ENCODE measurements at places on chromosomes 4 and X. TPM values are rescaled to one million over a fixed set of nuclear protein-coding genes. Genes with fewer than 3 reads are reported as not detected.

Gene MAGEA11
- not detected for total RNA-seq

DNA sequence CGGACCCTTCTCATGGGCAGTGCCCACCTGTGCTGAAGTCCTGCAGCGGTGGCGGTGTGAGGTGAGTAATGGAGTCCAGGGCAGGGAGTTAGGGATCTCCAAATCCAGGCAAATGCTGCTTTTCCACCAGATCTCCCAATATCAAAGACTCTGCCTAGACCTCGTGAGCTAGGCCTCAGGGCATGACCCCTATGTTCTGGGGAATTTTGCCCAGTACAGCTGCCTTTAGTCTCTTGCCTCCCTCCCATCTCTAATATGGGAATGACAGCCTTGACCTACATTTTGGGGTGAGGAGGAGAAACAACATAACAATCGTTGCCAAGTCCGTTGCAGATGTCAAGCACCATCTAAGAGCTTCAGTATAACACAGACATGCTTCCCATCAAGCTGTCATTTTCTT is 7.3 kb downstream of the PAK3 start:
- no peak for DNase-seq

- DNase-seq = no peak
Measured at GRCh38 chrX:153875391-153876111, 10.4 kb downstream of the L1CAM start.

DNA sequence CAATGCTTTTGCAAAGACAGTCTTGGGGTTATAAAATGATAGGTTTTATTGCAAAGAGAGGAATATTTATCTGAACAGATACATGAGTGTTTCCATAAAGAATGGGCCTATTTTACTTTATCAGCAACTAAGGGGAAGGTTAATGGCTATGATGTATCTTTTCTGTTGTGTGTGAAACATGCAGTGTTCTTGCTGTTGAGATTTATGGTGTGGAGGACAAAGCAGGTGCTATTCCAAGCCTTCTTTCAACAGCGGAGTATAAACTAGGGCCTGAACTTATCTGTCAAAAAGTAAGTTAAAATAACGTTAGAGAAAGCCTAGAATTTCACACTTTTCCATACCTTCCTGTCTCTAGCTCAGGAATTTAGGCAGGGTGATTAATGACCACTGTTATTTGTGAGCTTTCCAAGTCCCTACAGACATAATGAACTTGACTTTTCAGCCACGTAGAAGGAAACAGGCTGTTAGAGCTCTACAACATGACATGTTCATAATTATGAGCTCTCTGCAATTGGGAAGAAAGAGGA is 411.4 kb downstream of the IL1RAPL1 start:
- no peak for DNase-seq

GRCh38 chrX:20248592-20249192 is 18.0 kb downstream of the RPS6KA3 start:
- DNase-seq = no peak

DNA sequence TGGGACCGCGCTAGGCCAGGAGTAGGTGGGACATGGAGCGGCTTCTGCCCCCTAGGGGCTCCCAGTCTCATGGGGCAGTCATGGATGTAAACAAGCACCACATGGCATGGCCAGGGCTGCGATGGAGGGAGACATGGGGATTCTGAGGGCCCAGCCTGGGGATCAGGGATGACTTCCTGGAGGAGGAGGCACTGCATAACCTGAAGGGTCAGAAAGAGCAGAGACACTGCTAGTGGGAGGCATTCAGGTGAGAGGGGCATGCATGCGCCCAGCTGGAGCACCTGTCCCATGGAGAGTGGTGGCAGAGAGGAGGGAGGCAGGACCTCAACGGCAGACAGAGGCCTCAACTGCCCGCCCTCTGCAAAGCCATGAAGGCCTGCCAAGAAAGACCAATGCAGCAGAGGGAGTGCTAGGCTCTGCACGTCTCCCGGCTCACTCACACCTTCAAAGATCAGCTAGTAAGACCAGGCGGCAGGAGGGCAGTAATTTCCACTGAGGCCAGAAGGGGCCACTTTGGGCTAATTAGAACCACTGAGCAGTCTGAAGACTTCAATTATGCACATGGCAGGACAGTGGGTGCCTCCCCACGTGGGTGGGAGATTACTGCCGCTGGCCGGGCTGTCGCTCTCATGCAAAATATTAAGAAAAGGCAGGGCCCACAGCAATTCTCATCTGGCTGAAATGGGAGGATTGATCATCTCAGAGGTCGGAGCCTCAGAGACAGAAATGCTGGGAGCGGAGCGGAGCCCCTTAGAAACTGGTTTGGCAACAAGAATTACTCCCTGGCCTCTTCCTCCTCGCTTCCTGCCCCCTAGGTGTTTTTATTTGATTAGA is 69.6 kb downstream of the PPP2R2C start:
- DNase-seq = no peak

Gene LGI2
- 0.98 TPM for total RNA-seq

DNA sequence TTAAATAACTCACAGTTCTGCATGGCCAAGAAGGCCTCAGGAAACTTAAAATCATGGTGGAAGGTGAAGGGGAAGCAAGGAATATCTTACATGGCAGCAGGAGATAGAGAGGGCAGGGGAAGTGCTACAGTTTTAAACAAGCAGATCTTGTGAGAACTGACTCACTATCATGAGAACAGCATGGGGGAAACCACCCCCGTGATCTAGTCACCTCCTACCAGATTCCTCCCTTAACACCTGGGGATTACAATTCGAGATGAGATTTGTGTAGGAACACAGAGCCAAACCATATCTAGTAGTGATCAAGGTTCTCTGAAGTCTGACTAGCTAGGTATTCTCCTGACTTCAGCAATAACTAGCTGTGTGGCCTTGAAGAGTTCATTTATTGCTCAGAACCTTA is 56.0 kb downstream of the BANK1 start:
- no peak for DNase-seq

Gene PDK3
- total RNA-seq = 23.3 TPM

DNA sequence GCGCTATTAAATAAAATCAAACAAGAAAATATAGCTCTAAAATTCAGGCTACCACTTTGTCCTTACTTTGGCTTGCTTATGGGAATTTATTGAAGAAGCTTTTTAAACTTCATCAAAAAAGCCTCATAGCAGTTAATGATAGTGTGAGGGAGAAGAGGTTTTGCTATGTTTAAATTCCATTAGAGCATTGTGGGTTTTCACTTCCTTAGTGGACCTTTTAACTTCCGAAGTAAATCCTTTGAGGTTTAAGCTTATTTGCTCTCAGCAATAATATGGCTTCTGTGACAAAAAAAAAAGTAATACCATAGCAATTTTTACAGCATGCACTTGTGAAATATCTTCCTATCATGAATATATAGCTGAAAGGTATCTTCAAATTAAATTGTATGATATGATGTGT is 120.2 kb upstream of the NDST4 start:
- no peak for DNase-seq

- no peak for DNase-seq
Measured at GRCh38 chrX:120549483-120550452, 11.0 kb downstream of the CUL4B start.

DNA sequence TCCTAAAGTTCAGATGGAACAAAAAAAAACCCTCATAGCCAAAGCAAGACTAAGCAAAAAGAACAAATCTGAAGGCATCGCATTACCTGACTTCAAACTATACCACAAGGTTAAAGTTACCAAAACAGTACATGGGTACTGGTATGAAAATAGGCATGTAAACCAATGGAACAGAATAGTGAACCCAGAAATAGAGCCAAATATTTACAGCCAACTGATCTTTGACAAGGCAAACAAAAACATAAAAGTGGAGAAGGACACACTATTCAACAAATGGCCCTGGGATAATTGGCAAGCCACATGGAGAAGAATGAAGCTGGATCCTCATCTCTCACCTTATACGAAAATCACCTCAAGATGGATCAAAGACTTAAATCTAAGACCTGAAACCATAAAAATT is 44.2 kb upstream of the TMEM192 start:
- DNase-seq = no peak
